ENCODE measurements at places on chromosomes 3 and 15.
A peak's percentile ranks its signal among the peaks of the same experiment; 100 is the strongest.

DNA sequence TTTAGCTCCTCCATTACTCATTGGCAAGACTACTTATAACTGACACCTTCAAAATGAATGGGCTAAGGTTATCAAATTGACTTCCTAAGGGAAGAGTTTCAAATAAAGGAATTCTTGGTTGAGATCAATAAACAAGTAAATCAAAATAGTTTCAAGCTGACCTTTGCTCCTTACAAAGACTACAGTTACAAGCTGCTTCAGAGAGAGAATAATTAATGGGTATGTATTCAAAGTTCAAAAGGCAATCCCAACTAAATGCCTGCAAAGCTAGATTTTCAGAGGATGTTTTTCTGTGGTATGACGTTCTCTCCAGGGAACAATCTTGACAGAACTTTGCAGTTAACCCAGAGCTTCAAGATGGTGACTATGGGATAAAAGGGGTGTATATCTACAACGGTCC, 153.7 kb downstream of the SUCLG2 start:
- DNase-seq: no peak

- peak; percentile 63 for DNase-seq
These were observed 553 bp downstream of the TMEM43 start for GRCh38 chr3:14125193-14126016.

GRCh38 chr15:95208988-95209387, 977.6 kb downstream of the MCTP2 start:
- no peak for DNase-seq

DNA sequence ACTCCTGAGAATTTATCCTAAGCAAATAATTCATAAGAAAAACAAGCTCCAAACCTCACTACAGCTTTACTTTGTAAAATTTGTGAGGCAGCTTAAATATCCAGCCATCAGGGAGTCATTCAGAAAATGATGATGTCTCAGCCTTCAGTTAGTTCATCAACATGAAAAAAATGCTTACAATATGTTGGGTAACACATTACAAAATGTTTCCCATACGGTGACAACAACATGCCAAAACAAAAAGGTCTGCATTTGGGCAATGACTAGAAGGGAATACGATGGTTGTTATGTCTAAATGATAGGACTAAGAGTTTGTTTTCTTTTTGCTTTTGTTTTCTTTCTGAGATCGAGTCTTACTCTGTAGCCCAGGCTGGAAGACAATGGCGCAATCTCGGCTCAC, 47.0 kb upstream of the CFAP161 start:
- DNase-seq: no peak

- DNase-seq: peak; percentile 32
These were observed 626.1 kb downstream of the MAGI1 start for GRCh38 chr3:65412588-65412987.
